ENCODE measurements at places on chromosomes 12 and 14. TPM values are rescaled to one million over a fixed set of nuclear protein-coding genes. Genes with fewer than 3 reads are reported as not detected.

RFLNA gene
- 1.8 TPM for polyA plus RNA-seq

KRT86 gene
- polyA plus RNA-seq, result 0.35 TPM

KRT79 gene
- not detected for polyA plus RNA-seq

BIN2 gene
- not detected for polyA plus RNA-seq

PLEK2 gene
- 0.59 TPM for polyA plus RNA-seq

Measured in cardiac muscle cell (in vitro differentiated cells and primary cell).